ENCODE measurements at places on chromosomes 11 and 22. TPM values are rescaled to one million over a fixed set of nuclear protein-coding genes. Genes with fewer than 3 reads are reported as not detected.

HEPN1 gene
- polyA plus RNA-seq = not detected

RASGRP2 gene
- 14.1 TPM for polyA plus RNA-seq

GATD1 gene
- polyA plus RNA-seq = 38.3 TPM

- no peak for DNase-seq
Measured at GRCh38 chr11:87022254-87022653, 15.5 kb upstream of the TMEM135 start.

GRCh38 chr11:124608147-124608546 lies 3.1 kb upstream of the PANX3 start:
- DNase-seq = no peak

DNA sequence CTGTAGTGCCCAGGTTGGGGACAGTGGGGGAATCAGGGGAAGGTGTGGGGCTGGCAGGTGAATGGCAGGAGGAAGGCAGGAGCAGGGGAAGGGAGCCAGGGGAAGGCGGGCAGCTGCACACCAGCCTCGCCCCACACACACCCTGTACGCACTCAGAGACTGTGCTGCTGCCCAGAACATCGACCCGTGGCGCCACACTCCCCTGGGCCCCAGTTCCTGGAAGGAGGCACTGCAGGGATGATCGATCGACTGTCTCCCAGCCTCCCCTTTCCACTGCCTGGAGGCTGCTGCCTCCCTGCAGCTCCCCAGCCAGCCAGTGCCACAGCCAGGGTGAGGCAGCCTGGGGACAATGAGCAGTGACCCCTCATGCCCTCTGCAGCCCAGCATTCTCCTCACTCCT lies 19.2 kb downstream of the PDE2A start:
- DNase-seq = no peak

Data from kidney (tissue), 22 donors.